Stimulated activated CD4-positive, alpha-beta T cell treated with anti-CD3 and anti-CD28 coated beads, TNF-alpha, amount 100 ng/mL, for 1 hour (primary cell): ENCODE measurements at places on chromosomes 12 and 14.

DNA sequence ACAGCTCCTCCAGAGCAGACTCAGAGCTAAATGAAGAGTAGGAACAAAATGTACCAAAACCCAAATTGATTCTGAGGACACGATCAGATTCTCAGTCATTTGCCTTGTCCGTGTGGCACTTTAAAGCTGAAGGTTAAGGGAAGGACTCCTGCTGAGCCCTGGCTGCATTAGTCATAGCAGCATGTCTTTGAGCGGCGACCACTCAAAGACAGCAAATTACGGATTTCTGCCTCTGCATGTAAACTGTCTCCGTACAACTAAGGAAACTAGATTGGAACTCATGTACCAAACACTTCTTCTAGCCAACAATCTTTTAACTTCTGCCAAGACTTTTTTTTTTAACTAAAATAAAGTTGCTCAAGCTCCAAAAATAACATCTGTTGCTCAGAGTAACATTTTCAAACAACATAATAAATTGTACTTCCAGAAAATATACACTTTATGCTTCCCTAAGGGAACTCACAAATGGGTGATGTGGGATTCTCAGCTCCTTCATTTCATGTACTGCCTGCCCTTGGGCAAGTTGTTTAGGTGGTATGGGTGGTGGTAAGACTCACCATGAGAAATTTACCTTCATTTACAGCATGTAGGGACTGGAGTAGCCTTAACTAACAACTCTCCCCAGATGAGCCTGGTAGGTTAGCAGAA is 56.1 kb downstream of the RERG start:
- no peak for DNase-seq

DNA sequence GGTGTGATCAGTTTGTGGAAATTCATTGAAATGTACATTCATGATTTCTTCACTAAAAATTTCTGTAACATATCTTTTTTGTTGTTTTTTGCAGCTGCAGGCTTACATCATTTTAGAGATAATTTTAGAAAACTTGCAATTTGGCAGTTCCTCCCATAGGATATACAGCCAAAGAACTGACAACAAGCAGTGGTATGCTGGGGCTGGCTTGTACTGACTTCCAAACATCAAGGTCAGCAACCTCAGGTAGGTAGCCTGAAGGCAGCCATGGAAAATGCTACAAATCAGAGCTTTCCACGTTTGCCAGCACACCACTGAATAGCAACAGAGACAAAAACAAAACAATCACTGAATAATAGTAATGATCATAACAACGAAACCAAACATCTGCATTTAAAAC is 21.2 kb downstream of the TRIM9 start:
- DNase-seq: no peak

GRCh38 chr12:27382171-27382795 is 49.6 kb downstream of the BMAL2 start:
- no peak for DNase-seq

- DNase-seq: no peak
These were observed 75.9 kb downstream of the DNAI7 start for GRCh38 chr12:25119020-25119419.

DNA sequence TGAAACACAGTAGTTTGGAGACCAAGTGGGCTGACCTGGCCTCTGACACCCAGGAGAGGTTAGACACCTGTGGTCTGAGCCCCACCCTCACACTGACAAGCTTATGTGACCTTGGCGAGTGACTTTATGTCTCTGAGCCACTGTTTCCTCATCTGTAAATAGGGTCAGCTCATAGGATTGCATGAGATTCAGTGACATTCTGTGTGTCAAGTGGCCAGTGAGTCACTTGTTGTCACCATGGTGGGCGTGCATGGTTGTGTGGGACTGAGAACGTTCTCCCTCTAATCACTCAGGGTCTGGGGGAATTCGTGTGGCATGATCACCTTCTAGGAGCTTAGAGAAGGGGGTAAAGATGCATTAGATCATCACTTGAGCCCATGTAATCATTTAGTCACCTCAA is 146.4 kb downstream of the PHETA1 start:
- DNase-seq: no peak
